Stimulated activated CD4-positive, alpha-beta T cell treated with anti-CD3 and anti-CD28 coated beads, Interleukin-4, amount 100 ng/mL, for 48 hours (primary cell): ENCODE measurements at places on chromosomes 1 and 21.

GRCh38 chr1:94110946-94111740, 9.8 kb downstream of the ABCA4 start:
- no peak for DNase-seq

DNA sequence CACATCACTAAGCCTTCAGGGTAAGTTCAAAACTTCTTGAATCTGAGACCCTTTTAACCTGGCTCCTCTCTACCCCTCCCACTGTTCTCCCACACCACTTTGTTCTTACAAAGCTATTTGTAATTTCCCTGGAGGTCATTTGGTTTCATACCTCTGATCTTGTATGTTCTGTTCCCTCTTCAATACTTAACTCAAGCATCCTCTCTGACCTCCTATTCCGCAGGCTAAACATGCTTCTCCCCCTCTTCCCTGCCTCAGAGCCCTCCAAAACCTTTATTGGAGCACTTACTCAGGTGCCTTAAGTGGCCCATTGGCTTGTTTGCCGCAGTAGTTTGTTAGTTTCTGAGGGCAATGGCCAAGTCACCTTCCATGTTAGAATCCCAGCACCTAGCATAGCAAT, 54.8 kb downstream of the SSX2IP start:
- DNase-seq: no peak

DNA sequence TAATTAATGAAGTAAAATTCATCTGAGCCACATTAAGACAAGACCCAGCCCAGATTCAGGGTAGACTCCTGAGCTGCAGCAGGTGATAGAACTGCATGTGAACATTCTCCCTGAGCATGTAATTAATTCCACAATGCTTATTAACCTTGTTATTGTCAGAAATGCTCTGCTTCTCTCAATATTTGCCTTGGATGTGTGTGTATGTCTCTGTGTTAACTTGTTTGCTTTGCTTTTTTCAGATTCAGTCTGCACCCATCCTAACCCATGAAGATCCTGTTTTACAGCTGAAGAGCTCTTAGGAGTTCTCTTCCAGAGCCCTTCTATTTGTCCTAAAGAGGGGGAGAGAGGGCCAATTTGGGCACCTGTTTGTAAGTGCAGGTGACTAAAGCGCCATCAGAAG, 143.2 kb upstream of the BMP8A start:
- DNase-seq: no peak

GRCh38 chr1:27886744-27887143, 14.4 kb downstream of the THEMIS2 start:
- no peak for DNase-seq

DNA sequence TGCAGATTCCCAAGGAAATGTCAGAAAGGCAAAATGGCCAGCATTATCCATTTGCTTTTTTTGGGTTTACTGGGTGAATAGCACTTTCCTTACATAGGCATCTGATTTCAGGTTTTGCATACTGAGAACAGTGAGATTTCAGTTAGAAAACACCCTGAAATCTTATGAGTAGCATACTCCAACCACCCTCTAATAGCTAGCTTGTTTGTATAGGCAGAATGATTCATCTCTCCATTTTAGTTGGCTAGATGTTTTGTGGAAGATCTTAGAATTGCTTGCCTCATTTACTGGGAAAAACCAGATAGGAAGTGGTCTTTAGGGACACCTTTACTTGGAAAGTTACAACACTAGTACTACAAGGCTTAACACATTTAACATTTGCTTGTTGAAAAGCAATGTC, 10.4 kb downstream of the KYAT3 start:
- no peak for DNase-seq

- no peak for DNase-seq
Observed at GRCh38 chr1:200526709-200527612, 93.6 kb downstream of the KIF14 start.

DNA sequence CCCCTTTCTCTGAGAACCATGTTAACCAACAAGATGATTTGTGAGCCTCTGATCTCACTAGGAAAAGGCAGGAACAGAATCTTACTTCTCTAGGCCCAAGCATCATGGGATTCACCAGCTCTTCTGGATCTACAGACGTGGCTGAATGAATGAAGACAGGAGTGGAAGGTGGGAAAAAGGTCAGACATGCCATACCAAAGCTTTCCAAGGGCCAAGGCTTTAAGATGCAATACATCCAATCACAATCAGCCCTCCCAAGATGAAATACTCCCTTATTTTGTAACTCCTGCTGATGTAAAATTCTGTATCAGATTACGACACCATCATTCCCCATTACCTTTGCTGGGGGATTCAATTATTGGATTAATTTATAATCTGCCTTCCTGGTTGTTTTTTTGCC, 80.9 kb downstream of the SSBP3 start:
- no peak for DNase-seq

- DNase-seq: no peak
Observed at GRCh38 chr1:49226758-49227157, 450.1 kb upstream of the BEND5 start.

GRCh38 chr1:104797982-104798381, 1048.3 kb downstream of the AMY1C start:
- DNase-seq: no peak

- peak; percentile 53 for DNase-seq
Observed at GRCh38 chr1:24932284-24932683, 2.2 kb upstream of the RUNX3 start.

DNA sequence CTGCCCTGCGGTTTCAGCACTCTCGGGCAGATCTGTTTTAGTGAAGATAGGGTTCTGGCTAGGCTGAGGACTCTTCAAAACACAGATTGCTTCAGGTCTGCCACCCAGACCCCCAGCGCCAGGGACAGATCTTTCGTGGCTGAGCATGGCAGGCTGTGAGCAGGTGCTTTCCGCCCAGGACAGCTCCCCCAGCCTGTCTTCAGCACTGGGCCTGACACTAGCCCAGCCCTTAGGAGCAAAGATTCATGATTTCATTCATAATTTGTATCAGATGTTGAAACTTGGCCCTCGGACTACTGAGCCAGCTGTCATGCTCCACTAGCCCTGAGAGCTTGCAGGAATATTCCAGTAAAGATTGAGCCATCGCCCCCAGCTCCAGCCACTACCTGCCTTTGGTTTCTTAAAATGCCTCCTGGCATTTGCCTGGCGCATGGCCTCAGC, 5.9 kb downstream of the ADPRS start:
- DNase-seq: no peak

GRCh38 chr1:24643363-24644099, 429 bp downstream of the SRRM1 start:
- DNase-seq: peak; percentile 34

DNA sequence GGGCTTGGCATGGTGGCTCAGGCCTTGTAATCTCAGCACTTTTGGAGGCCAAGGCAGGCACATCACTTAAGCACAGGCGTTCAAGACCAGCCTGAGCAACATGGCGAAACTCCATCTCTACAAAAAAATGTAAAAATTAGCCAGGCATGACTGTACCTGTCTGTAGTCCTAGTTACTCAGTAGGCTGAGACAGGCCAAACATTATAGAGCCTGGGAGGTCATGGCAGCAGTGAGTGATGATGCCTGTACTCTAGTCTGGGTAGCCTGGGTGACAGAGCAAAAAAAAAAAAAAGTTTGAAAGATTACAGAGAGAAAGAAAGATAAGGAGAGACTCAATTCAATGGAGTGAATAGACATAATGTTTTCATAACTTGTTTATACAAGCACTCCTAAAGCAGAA, 556.5 kb upstream of the BRINP3 start:
- no peak for DNase-seq

DNA sequence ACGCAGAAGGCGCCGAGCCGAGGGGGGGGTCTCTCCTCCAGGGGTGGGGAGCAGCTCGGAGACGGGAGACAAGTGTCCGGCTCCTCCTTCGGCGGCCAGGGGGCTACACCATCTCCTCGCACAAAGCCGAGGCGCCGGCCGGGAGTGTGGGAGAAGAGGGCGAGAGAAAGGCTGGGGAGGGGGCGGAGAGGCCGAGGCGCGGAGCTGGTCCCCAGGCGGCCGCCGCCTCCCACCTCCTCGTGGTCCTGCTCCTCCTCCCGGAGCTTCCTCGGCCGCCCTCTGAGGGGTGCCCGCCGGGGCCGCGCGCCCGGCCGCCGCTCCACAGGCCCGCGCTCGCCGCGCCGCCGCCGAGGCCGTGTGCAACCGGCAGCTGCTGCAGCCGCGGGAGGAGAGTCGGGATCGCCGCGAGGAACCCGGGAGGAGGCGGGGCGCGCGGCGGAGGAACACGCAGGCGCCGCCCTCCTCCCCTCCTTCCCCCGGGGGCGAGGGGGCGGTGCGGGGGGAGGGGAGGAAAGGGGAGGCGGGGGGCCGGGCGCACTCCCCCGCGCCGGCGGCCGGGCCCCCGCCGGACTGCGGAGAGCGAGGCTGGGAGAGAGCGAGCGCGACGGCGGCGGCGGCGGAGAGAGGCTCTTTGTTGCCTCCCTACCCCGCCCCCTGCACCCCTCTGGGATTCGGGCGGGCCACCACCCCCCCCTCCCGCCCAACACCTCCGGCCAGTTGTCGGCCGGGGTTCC, at the start of gene ENAH:
Gene ENAH, minus strand, starts transcription at position 395 of the 734 bp plus-strand sequence. CDS start 433 bp downstream, outside the sequence.
- DNase-seq: peak; percentile 30

GRCh38 chr1:116159177-116159576, 48.0 kb downstream of the MAB21L3 start:
- DNase-seq: no peak

GRCh38 chr1:1988061-1988945, 15.3 kb downstream of the CFAP74 start:
- no peak for DNase-seq

GRCh38 chr1:64550946-64551605, 81.1 kb downstream of the CACHD1 start:
- DNase-seq: no peak

- no peak for DNase-seq
Observed at GRCh38 chr1:231338270-231339128, at the start of gene SPRTN. Gene SPRTN, plus strand, starts transcription at chr1:231338293. Its CDS starts 91 bp downstream, at chr1:231338384.
